Left forelimb (tissue), 1 donor: ENCODE measurements at places on chromosomes 3 and 15.

DNA sequence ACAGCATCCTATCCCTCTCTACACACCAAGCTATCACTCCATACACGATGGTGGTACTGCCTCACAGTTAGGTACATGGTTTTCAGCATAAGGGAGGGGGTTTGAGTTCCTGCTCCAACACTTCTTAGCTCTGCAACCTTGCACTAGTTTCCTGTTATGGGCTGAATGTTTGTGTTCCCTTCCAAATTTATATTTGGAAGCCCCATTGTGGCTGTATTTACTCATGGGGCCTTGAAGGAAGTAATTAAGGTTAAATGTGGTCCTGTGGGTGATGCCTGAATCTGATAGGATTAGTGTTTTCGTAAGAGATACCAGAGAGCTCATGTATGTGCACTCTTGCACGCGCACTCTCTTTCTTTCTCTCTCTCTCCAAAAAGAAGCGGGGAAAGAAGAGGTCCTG, 259.4 kb downstream of the RORA start:
- no peak for DNase-seq

- DNase-seq, result no peak
Measured at GRCh38 chr3:163766112-163766511, 1312.2 kb downstream of the SI start.

DNA sequence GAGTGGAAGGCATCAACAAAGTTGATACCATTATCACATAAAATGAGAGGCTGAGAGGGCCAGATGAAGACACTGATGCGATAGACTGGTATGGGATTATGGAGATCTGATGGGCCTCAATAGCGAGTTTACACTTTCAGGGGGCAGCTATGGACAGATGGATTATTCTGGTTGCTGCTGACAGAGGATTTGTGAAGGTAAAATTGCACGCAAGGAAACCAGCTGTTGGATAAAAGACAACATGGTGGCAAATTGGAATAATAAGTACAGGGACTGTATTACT, 203.9 kb downstream of the MBNL1 start:
- no peak for DNase-seq

DNA sequence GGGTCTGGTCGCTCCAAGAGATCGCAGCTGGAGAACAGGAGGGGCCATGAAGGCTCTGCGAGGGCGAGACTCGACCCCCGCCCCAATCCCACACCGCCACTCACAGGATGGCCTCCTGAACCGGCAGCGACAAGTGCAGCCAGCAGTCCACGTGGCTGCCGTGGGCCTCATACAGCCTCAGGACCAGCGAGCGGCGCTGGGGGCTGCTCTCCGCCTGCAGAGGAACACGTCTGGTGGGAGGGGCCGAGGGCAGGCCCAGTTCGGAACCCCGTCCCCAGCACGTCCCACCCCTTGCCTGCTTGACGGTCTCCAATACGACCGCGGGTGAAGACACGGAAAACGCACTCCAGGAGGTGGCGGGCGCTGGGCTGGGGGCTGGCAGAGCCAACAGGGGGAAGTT, 9.2 kb downstream of the NEIL1 start:
- DNase-seq, result no peak

DNA sequence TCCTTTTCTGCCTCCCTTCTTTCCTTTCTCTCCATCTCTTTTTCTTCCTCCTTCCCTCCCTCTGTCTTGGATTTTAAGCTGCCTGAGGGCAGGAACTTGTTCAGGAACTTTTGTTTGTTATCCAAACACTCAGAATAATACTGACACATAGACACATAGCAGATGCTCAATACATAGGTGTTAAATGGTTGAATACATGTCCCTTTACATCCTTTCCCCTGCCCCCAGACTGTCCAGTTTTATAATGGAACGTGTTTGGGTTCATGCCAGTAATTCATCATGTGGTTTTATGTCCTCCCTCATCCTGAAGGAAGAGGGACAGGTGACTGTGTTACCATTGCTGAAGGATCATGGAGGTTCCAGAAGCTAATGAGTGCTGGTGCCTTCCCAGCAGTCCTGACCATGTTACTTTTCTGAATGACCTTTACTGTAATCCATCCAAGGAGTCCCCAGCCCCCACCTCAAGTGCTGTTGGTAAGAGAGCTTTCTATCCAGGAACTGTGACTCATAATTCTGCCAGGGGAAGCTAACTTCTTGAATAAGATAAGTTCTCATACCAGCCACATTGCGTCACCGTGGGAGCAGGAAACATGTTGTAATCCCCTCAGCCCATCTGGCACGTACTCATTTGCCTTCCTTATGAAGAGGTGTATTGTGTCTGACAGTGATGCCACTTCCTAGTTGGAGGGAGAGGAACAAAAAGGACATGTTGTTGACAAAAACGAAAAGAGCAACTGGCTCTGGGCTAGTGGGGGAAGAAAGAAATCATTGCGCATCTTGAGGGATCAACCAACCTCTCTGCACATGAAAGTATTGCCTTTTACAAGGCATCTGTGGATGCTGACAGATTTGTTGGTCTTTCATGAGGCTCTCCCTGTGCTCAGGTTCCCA, 52.4 kb downstream of the IL1RAP start:
- DNase-seq, result no peak
